ENCODE measurements at places on chromosomes 2 and 18. TPM values are rescaled to one million over a fixed set of nuclear protein-coding genes. Genes with fewer than 3 reads are reported as not detected.

Gene DSC3
- total RNA-seq: not detected

Gene TRABD2A
- 3.7 TPM for total RNA-seq

Gene TTC27
- 17.0 TPM for total RNA-seq

Gene PLCD4
- total RNA-seq: 0.39 TPM

Gene CDH19
- not detected for total RNA-seq

Gene ANO7
- 0.62 TPM for total RNA-seq

DNA sequence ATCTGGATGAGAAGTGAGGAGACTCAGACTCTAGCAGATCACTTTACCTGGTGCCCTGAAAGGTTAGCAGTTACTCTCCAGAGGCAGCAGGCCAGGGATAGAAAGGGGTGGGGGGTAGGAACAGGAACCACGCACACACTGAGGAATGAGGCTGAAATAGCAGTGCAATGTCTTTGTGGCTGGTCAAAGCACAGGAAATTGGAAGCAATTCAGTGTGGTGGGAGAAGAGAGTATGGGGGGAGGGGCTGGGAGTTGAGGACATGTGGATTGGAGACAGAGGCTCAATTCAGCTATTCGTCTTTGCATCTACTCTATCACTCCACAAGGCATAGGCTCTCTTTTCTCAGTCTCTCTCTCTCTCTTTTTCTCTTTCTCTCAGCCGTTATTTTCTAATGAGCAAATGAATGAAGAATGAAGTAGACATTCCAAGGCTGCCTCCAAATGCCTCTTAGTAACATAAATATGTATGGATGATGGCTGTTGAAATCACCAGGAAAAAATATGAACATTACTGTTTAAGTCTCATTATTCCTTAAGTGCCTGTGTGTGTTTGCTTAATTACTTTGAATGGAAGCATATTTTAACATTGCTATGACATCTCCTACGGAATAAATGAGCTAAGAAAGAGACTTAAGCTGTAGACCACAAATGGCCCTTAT, 979.4 kb downstream of the TSN start:
- no peak for DNase-seq

DNA sequence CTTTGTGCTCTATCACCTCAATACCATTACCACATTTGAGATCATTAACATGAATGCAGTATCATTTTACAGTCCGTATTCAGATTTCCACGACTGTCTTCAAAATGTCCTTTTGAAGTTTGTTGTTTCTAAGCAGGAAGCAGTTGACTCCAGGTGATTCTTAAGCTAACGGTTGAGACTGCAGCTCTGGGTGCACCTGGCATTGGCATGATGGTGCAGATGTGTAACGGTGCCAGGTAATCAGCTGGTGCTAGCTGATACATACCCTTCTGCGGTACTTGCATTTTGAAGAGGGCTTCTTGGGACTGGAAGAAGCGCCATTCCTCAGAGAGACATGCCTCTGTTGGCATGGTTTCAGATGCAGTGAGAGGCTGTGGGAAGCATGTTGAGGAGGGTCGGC, 19.5 kb downstream of the SIGLEC15 start:
- no peak for DNase-seq

- no peak for DNase-seq
These were observed 5.4 kb downstream of the METTL21A start for GRCh38 chr2:207619764-207620203.

DNA sequence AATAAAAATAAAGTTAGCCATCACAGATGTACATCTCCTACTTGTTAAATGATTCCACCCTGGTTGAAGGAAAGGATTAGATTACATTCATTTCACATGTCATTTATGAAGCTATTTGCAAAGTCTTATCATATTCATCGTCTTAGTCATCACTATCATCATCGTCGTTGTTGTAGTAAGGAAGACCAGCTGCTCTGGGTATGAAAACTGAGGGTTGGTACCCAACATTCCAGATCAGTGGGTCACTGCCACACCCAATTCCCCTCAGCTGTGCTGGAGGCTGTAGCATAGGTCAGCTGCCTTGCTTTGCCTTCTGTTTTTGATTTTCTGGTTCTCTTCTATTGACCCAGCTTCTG, 20.9 kb upstream of the CCBE1 start:
- peak; percentile 98 for DNase-seq

GRCh38 chr2:60007671-60008070, 545.8 kb downstream of the BCL11A start:
- no peak for DNase-seq

DNA sequence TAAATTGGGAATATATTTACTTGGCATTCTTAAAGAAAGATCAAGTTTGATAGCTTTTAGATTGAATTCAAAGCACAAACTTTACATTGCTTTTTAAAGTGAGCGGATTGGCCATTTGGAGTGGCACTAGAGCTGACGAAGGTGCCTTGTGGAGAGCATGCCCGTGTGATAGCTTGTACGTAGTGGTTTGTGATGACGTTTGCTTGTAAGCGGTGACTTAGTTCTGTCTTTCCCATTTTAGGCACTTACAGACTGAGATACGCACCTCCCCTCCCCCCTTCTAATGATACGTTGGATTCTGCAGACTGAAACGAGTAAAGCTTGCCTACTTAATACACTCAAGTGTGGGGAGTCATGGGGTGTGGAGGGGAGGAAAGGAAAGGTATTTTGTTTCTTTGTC, 53.4 kb downstream of the ZCCHC2 start:
- no peak for DNase-seq

DNA sequence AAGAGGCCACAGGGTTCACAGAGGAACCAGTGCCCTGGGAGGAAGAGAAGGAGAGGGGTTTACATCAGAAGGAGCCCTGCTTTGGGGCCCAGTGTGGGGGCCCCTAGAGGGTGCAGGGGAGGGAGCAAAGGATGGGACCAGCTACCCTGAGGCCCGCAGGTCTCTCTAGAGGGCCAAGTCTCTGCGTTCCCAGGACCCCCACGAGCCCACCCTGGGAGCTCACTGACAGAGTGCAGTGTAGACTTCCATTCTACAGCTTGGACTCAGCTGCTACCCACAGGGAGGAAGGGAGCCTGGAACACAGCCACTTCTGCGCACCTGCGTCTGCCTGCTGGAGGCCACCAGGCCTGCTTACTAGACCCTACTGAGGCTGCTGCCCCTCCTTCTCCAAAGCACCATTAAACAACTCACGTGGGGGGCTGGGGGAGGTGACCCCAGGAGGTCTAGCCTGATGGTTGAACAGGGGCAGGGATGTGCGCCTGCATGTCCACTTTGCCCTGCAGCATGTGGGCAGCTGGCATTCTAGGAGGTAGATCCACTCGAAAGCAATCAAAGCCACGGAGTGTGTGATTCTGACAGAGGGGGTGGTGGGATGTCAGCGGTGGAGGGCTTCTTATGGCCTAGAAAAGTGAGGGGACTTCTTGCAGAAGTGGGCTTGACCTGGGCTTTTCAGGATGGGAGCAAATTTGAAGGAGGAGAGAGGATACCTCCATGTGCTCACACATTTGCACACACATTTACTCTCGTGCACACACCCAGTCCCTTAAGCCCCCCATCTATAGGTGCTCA, 90.2 kb downstream of the ZFP36L2 start:
- DNase-seq: no peak

GRCh38 chr2:86031151-86031550, 74.5 kb downstream of the POLR1A start:
- DNase-seq: no peak

GRCh38 chr18:63366213-63367052, 573 bp downstream of the KDSR start:
- DNase-seq: peak; percentile 87

- no peak for DNase-seq
These were observed 187.6 kb downstream of the MREG start for GRCh38 chr2:215825707-215826106.

- no peak for DNase-seq
These were observed 84.3 kb downstream of the GATA6 start for GRCh38 chr18:22253676-22254075.

GRCh38 chr2:219521066-219521880, 7.0 kb downstream of the ASIC4 start:
- peak; percentile 52 for DNase-seq

GRCh38 chr2:68743531-68743930, 8.9 kb downstream of the ARHGAP25 start:
- no peak for DNase-seq

DNA sequence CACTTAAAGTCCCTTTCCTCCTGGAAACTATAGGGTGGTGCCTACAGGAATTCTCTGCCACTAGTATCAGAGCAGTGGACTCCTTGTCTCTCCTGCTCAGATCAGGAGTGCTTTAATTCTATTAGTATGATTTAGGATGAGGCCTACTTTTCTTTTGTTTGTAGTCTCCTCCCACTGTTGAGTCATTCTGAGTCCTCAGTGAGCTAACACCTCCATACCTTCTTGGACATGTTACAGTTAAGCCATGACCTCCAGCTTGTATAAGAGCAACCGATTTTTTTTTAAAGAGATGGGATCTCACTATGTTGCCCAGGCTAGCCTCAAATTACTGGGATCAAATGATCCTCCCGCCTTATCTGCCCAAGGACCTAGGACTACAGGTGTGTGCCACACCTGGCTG, 48.7 kb upstream of the OTOF start:
- peak; percentile 32 for DNase-seq

Data from M059J (cell line).